ENCODE measurements at places on chromosomes 3 and 15.

GRCh38 chr3:31431321-31431720 lies 101.4 kb upstream of the STT3B start:
- no peak for DNase-seq

- no peak for DNase-seq
Measured at GRCh38 chr3:67357610-67358458, 296.6 kb downstream of the SUCLG2 start.

GRCh38 chr15:78024519-78024870 lies 53.0 kb downstream of the TBC1D2B start:
- DNase-seq: no peak

GRCh38 chr3:178002113-178002512 lies 534.1 kb upstream of the KCNMB2 start:
- no peak for DNase-seq

DNA sequence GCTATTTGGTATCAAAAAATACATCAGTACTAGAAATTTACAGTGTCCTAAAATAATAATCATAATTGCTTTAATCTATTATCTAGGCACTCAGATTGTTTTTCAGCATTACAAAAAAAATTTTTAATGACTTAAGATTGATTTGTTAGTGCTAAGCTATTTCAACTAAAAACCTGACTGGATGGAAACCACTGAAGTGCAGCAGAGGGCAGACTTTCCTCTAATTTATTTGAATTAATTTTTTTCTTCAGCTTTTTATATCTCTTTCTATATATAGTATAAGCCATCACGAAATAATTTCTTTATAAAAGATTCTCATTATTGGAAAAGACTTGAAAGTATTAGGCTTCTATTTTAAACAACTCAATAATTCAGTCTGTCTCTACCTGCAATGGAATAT lies 131.4 kb downstream of the IQCH start:
- DNase-seq: no peak

DNA sequence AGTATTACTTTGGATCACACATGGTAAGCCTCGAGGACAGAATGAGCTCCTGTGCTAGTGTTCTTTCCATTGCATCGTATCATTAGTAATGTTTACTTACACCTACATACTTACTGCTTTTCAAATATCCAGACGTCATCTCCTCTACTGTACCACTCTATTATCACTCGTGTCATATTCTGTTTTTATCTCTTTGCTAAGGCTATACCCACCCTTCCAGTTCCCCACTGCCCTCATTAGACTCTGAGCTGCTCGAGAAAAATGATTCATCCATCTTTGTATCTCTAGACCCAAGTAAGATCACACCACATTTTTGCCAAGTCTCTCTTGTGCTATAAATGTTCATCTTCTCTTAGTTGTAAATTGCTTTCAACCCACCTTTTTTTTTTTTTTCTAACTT lies 245.7 kb downstream of the TIGIT start:
- no peak for DNase-seq

DNA sequence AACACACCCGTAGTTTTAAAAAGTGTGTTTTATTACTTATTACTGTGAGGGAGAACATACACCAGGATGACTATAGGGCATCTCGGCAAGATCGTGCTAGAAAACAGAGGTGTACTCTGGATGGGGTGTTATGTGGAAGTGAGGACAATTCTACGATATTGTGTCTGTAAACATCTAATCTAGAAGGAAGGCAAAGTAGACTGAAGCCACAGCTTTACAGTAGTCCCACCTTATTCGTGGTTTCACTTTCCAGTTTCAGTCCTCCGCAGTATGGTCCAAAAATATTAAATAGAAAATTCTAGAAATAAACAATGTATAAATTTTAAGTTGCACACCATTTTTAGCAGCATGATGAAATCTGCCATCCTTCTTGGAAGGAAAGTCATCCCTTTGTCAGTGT lies 277.9 kb downstream of the UNC13C start:
- no peak for DNase-seq

DNA sequence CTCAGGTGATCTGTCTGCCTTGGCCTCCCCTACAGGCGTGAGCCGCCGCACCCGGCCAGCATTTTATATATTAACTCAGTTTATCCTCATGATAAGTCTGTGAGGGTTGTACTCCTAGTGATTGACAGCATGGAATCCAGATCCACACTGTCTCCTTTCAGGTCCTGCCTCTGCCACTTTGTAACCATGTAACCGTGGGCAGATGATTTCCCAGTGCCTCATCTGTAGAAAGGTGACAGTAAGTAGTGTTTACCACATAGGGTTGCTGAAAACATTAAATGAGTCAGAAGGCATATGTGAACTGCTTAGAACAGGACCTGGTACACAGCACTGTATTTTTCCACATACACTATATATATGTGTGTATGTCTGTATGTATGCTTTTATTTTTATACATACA lies 2.4 kb downstream of the FYTTD1 start:
- DNase-seq: no peak

GRCh38 chr15:49712846-49713450 lies 92.1 kb downstream of the DTWD1 start:
- no peak for DNase-seq

DNA sequence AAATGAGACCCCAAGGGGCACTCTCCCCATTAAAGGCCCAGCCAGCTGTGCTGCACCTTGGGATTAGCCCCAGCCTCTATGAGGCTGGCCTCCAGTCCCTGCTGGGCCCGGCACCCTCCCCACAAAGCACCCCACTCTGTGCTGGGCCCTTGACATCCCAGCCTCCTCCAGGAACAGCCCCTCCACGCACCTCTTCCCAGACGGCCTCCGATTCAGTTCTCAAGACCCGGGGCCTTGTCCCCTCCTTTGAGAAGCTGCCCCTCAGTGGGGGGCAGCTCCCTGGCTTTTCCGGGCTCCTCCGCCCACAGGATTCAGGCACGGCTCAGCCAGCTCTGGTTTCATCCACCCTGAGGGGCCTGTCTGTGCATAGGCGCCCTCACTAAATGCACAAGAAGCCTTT lies 144.1 kb downstream of the LRRK1 start:
- DNase-seq: no peak

DNA sequence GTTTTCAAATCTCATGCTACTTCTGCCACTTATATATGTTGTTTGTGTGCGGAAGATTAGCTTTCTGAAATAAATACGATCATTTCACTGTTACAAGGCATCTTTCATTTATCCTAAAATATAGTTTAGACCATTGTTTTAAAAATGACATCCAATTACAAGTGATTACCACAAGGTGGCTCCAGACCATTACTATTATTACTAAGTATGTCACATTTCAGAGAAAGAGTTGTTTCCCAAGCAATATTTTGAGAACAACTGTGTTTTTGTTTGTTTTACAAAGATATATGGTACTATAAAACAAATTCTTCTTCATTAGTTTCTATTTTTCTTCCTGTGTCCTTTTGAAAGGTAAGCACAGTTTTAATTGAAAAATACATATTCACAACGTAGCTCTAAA lies 136.0 kb upstream of the RAP2B start:
- DNase-seq: no peak

- no peak for DNase-seq
Measured at GRCh38 chr3:139292711-139293664, 50.8 kb upstream of the MRPS22 start.

DNA sequence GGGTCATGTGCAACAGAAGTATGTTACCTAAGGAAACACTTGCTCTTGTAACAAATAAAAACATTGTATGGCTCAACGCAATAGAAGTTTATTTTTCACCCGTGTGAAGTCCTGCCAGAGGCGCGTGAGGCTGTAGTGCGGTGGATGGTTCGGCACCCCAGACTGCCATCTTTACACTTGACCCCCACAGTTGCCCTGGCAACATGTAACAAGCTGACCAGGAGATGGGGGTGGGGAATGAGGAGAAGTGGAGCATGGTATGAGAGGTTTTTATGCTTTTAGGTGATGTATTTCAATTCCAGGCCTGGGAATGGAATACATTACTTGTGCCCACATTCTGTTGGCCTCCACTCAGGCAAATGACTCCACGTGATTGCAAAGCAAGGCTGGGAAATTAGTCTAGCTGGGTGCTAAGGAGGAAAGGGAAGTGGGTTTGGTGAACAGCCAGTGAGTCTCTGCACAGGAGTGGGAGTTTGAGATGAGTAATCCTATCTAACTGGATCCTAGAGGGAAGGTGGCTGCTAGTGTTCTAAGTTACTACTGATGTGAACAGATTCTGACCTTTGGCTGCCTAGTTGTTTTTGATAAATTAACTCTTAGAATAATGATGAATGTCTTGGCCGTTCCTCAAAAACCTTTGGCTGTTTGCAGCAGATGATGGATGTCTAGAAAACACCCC lies 33.8 kb upstream of the GREM1 start:
- no peak for DNase-seq

DNA sequence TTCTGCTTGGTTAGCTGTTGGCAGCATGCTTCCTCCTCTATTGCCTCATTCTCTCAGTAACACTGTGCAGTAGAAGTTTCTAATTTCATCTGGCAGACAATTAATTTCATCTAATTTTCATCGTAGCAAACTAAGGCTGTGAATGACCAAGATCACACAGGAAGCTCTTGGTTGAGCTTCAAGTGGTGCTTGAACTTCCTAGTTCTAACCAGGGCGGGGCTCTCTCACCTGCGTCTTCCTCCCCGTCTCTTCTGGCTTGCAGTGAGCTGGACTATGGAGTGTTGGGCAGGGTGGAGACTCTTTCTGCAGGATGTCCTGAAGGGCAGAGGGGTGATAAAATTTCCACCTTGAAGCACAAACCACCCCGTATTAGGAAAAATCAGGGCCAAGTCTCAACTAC lies 2.0 kb upstream of the IL16 start:
- DNase-seq: no peak

- DNase-seq: no peak
Measured at GRCh38 chr3:126014252-126014651, 45.3 kb downstream of the ROPN1B start.
